Spinal cord (tissue), 10 donors: ENCODE measurements at places on chromosomes 6 and 20. TPM values are rescaled to one million over a fixed set of nuclear protein-coding genes. Genes with fewer than 3 reads are reported as not detected.

GRCh38 chr6:122995921-122996793, at the start of gene CLVS2:
Gene CLVS2, plus strand, starts transcription at chr6:122996235. Its CDS starts 1,543 bp downstream, at chr6:122997778.
- DNase-seq, result peak; percentile 94

- DNase-seq, result no peak
Measured at GRCh38 chr6:69314531-69314930, 482.3 kb downstream of the LMBRD1 start.

DNA sequence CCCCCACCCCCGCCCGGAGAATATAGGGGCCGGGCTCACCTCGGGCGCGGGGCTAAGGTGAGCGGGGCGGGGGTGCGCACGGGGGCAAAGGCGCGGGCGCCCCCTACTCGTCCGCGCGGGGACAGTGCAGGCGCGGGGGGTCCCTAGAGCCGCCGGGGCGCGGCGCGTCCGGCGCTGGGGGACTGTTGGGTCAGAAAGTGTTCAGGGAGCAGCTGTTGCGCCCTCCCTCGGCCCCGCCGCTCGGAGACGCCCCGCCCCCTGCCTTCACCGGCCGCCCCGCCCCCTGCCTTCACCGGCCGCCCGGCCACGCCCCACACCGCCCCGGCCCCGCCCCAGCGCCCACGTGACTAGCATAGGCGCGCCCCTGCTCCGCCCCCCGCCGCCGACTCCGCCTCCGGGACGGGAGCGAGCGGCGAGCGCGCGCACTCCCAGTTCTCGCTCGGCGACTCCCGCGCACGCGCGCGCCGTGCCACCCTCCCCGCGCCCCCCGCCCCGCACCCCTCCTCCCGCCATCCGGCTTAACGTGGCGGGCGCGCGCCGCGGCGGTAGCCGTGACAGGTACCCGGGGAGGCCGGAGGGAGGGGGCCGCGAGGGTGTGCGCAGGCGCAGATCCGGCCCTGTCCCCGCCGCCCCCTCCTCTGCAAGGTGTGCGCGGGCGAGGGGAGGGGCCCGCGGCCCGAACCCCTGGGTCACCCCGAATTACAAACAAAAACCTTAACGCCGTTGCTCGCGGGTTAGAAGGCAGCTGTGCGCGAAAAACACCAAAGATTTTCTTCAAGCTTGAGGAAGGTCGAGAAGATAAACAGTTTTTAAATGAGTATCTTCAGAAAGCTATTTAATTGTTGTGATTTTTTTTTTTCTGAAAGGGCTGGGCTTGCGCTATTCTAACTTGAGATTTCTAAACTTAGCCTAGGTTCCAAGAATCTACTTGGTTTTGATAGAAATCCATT, 704 bp upstream of the ZNF217 start:
- DNase-seq, result no peak

- DNase-seq, result no peak
Measured at GRCh38 chr20:38373231-38373867, 27.1 kb downstream of the LBP start.

RAET1E gene
- polyA plus RNA-seq, result 0.32 TPM

OR2H1 gene
- 0.33 TPM for polyA plus RNA-seq

CCDC170 gene
- polyA plus RNA-seq, result 2.1 TPM
